Activated T-helper 1 cell treated with anti-CD3 and anti-CD28 coated beads, Interleukin-12 subunit alpha, Interleukin-12 subunit beta, Interleukin-2, Interleukin-4 antibody, amounts not matched to agents 30 ng/mL and 10 ng/mL and 1 ng/mL, durations not matched to agents 14 hours and 24 hours and 36 hours (primary cell): ENCODE measurements at places on chromosomes 6 and 20. TPM values are rescaled to one million over a fixed set of nuclear protein-coding genes. Genes with fewer than 3 reads are reported as not detected.

GRCh38 chr6:70086806-70087205, 216.1 kb downstream of the COL9A1 start:
- no peaks in the 10 kb centered on the region for H3K36me3 ChIP-seq
- no peaks in the 10 kb centered on the region for H3K4me1 ChIP-seq
- no peak overlapping the region for H3K4me3 ChIP-seq
- no peak overlapping the region for H3K27ac ChIP-seq
- DNase-seq: no peak

DNA sequence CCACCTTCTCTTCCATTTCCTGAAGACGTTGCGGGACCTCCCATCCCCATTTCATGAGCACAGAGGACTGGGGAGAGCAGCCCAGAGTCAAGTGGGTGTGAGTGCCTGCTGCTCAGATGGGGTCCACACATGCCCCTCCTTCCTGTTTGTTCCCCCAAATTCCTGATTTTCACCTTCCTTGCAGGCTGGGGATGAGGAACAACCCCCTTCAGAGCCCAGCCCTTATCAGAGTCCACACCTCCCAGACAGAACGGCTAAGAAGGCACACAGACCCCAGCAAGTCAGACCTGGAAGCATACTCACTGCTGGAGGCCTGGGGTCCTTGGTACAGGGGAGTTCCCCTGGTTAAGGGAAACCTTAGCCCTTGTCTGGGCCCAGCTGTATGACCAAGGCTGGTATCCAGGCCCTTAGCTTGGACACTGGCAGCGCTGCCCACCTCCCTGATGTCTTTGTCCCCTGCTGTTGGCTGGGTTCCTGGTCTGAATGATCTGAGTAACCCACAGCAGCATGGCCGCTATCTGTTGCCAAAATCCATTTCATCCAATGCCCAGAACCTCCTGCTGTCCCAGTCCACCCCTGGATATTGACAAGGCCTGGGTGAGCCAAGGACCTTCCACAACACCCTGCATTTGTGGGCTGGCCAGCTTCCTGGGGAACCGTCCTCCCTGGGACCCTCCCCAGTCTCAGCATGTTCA, 230.9 kb downstream of the SYNDIG1 start:
- no peaks in the 10 kb centered on the region for H3K4me1 ChIP-seq
- no peaks in the 10 kb centered on the region for H3K36me3 ChIP-seq
- no peak overlapping the region for H3K27ac ChIP-seq
- no peak for DNase-seq
- H3K4me3 ChIP-seq: no peak overlapping the region

DNA sequence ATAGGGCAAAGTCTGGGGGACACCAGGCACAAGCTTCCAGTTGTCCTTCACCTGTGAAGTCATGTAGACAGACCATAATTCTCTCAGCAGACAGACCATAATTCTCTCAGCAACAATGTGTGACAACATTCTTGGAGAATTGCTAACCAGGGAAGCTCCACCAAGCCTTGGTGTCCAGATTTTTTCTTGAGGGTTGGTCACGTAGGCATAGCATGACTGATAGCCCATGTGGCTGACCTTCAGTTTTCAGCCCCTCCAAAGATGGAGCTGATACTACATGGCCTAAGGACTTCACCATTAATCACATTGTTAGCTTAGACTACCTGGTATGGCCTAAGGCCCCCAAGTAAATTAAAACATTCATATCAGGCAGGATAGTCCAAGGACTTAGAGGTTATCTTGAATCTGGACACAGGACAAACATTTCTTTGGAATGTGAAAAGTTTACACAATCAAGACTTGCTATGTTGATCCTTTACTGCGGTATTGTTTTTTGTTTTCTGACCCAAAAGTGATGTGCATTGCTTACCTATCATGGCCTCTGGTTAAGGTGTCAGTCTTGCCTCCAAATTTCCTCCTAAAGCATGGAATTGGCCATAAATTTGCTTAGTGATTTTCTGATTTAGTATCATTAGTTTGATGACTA, 76.9 kb downstream of the CEP57L1 start:
- no peak for DNase-seq
- H3K27me3 ChIP-seq: peaks cover 8% of the 10 kb centered on the region
- no peak overlapping the region for H3K4me3 ChIP-seq

DNA sequence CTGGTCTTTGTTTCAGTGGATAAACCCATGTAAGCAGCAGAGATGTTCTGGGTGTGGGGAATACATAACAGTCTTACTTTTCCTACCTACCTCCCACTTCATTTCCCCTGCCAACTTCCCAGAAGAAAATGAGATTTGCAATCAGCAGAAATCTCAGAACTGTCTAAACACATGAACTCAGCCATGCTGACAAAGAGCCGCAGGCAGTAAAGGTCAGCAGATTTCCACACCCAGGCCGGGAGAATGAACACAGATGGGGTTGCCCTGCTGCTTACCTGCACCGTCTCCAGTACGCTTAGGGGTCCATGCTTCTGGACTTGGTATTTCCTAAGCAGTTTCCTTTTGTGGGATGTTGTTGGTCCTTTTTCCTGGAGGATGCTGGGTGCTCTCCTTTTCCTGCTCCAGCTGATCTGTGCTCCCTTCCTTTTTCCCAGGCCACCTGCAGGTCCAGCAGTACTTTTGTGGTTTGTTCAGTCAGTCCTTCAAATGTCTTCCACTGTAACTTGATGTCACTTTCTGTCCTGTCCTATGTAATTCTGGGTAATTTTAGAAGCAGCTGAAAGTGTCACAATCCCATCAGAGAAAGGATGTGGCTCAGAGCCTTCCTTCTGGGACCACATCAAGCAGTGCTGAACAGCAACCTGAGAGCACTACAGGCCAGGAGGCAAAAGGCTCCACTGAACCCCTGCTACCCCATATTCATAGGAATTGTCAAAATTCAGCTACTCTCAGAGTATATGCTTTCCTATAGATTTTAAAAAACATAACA, 129.0 kb downstream of the CEP57L1 start:
- H3K4me3 ChIP-seq: no peak overlapping the region
- H3K36me3 ChIP-seq: no peaks in the 10 kb centered on the region
- peaks cover 31% of the 10 kb centered on the region for H3K4me1 ChIP-seq
- no peak for DNase-seq

- H3K36me3 ChIP-seq: peaks cover 24% of the 10 kb centered on the region
- H3K4me1 ChIP-seq: peaks cover 62% of the 10 kb centered on the region
- DNase-seq: no peak
- peak overlapping the region; percentile 96 for H3K4me3 ChIP-seq
- no peaks in the 10 kb centered on the region for H3K27me3 ChIP-seq
- H3K27ac ChIP-seq: peak overlapping the region; percentile 100
These were observed 1.3 kb upstream of the ASXL1 start for GRCh38 chr20:32356622-32357374.

GRCh38 chr6:706146-706545, 13.2 kb upstream of the EXOC2 start:
- H3K4me3 ChIP-seq: no peak overlapping the region
- H3K27ac ChIP-seq: no peak overlapping the region
- peaks cover 27% of the 10 kb centered on the region for H3K4me1 ChIP-seq

- H3K4me3 ChIP-seq: peak overlapping the region; percentile 78
- DNase-seq: peak; percentile 65
- peaks cover 10% of the 10 kb centered on the region for H3K36me3 ChIP-seq
- peak overlapping the region; percentile 71 for H3K27ac ChIP-seq
- peaks cover 44% of the 10 kb centered on the region for H3K4me1 ChIP-seq
These were observed 1.3 kb downstream of the VEGFA start for GRCh38 chr6:43771210-43771857.

GRCh38 chr6:124119596-124119995, 315.9 kb downstream of the NKAIN2 start:
- H3K4me1 ChIP-seq: no peaks in the 10 kb centered on the region
- H3K4me3 ChIP-seq: no peak overlapping the region
- H3K36me3 ChIP-seq: no peaks in the 10 kb centered on the region
- H3K27me3 ChIP-seq: no peaks in the 10 kb centered on the region
- no peak for DNase-seq
- no peak overlapping the region for H3K27ac ChIP-seq

GRCh38 chr6:165962366-165962765, 205.3 kb downstream of the TBXT start:
- no peaks in the 10 kb centered on the region for H3K4me1 ChIP-seq
- H3K27ac ChIP-seq: no peak overlapping the region
- H3K4me3 ChIP-seq: no peak overlapping the region
- no peaks in the 10 kb centered on the region for H3K36me3 ChIP-seq

DNA sequence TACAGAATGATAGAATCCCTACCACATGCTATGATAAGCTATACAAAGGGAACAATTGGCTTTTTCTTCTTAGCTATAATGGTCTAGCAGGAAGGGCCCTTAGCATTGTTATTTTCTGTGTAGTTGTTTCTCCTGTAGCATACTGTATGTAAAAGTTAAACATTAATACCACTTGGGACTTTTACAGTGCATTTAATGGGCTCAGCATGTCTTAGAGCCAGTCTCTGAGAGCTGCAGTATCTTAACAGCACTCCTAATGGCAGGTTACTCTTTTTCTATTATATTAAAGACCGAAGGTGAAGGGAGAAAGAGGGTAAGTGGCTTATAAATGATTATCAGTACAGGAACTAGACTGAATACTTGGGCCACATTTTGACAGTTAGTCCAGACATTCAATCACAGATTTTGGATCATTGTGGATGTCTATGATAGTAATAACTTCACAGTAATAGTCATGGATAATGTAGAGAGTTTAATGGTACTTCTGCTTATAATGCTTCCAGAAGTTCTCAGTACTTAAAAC, 290.7 kb downstream of the PHF3 start:
- H3K27me3 ChIP-seq: no peaks in the 10 kb centered on the region
- DNase-seq: no peak
- no peak overlapping the region for H3K4me3 ChIP-seq
- H3K27ac ChIP-seq: no peak overlapping the region
- H3K36me3 ChIP-seq: no peaks in the 10 kb centered on the region

GRCh38 chr6:3820563-3820962, 28.6 kb upstream of the FAM50B start:
- peaks cover 4% of the 10 kb centered on the region for H3K27me3 ChIP-seq
- no peaks in the 10 kb centered on the region for H3K36me3 ChIP-seq
- no peak overlapping the region for H3K4me3 ChIP-seq
- no peaks in the 10 kb centered on the region for H3K4me1 ChIP-seq
- no peak for DNase-seq

DNA sequence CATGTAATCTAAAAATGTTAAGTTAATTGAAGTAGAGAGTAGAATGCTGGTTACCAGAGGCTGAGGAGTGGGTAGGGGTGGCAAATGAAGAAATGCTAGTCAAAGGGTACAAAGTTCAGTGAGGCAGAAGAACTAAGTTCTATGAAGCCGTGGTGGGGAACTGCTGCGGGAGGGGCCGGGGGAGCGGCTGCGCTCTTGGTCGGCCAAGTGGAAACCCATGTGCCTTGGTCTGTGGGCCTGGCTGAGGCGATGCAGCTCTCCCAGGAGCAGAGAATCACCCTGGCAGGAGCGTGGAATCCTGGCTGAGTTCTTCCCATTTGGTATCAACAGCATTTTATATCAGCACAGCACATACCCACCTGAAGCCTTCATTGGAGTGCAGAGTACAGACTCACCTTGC, 22.3 kb downstream of the TTLL2 start:
- DNase-seq: no peak
- peaks cover 40% of the 10 kb centered on the region for H3K27me3 ChIP-seq
- no peak overlapping the region for H3K27ac ChIP-seq
- H3K36me3 ChIP-seq: no peaks in the 10 kb centered on the region

GRCh38 chr6:27332692-27333641, 20.9 kb upstream of the POM121L2 start:
- H3K4me3 ChIP-seq: peak overlapping the region; percentile 63
- H3K27me3 ChIP-seq: peaks cover 8% of the 10 kb centered on the region
- H3K4me1 ChIP-seq: peaks cover 13% of the 10 kb centered on the region
- H3K36me3 ChIP-seq: no peaks in the 10 kb centered on the region

GRCh38 chr6:67345946-67346345, 1289.1 kb upstream of the ADGRB3 start:
- H3K4me3 ChIP-seq: no peak overlapping the region
- DNase-seq: no peak
- no peaks in the 10 kb centered on the region for H3K36me3 ChIP-seq
- H3K27ac ChIP-seq: no peak overlapping the region
- H3K4me1 ChIP-seq: no peaks in the 10 kb centered on the region

DNA sequence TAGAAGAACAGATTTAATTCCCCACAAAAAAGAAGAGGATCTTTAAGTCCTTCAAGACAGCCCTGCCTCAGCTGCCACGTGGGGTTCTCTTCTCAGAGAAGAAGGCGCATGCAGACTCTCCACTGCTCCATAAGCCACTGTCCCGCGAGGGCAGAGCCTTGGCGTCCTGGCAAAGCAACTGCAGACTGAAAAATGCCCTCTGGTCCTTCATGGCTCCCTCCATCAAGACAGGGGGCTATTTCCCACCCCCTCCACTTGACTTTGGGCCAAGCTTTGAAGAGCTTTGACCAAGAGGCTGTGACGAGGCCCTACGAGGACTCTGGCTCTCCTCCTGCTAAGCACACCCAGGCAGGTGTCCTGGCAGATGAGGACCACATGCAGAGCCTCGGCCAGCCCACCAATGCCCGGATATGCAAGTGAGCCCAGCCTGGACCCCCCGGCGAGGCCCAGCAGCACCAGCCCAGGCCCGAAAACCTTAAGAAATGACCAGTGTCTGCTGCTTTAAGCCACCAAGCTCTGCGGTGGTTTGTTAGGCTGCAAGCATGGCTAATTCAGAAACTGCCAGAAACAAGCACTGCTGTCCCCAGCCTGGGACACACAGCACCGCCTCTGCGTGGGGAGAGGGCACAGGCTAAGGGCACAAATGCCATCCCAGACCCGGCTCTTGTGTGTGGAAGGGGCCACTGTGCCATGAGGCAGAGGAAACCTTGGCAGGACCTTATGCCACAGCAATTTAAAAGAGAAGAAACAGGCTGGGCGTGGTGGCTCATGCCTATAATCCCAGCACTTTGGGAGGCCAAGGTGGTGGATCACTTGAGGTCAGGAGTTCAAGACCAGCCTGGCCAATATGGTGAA, 16.1 kb downstream of the GMEB2 start:
- DNase-seq: no peak
- no peaks in the 10 kb centered on the region for H3K27me3 ChIP-seq
- H3K4me1 ChIP-seq: no peaks in the 10 kb centered on the region
- no peak overlapping the region for H3K27ac ChIP-seq
- H3K4me3 ChIP-seq: no peak overlapping the region

The RPS18 gene
- 2,930 and 2,946 TPM in 2 replicates for total RNA-seq

The FAM83B gene
- total RNA-seq: not detected in 2 replicates

The SCRT2 gene
- total RNA-seq: not detected in 2 replicates

The FILIP1 gene
- total RNA-seq: not detected in 2 replicates

The HLA-DPB1 gene
- 12.2 and 12.3 TPM in 2 replicates for total RNA-seq

The TINAG gene
- not detected in 2 replicates for total RNA-seq

The MLN gene
- not detected in 2 replicates for total RNA-seq

The FAM209A gene
- total RNA-seq: 1.3 and 1.5 TPM in 2 replicates

The COL20A1 gene
- not detected in 2 replicates for total RNA-seq
